H1 (cell line): ENCODE measurements at places on chromosomes 7 and 10. TPM values are rescaled to one million over a fixed set of nuclear protein-coding genes. Genes with fewer than 3 reads are reported as not detected.

The WDR86 gene
- 12.7 and 22.1 TPM in 2 replicates for polyA plus RNA-seq

The CRHR2 gene
- polyA plus RNA-seq: 0.99 and 1.3 TPM in 2 replicates

DNA sequence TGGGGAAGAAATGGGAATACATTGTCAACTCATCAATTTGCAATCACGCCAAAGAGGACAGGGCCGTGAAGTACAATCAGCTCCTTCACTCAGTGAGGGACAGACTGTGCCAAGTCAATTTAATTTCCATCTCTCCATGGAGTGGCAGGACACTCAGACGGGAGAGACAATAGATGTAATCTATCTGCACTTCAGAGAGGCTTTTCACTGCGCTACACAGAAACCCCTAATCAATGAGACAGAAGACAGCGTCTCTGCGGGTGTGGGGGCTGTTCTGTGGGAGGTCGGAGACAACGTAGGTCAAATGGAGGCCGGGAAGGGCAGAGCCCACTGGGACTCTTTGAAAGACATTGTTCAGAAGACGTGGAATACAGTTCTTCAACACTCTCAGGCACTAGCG lies 541.0 kb upstream of the ADARB2 start:
- no peak overlapping the region for H3K4me3 ChIP-seq
- H3K36me3 ChIP-seq: no peaks in the 10 kb centered on the region
- H3K27me3 ChIP-seq: no peaks in the 10 kb centered on the region; the same call in 1 of the 2 replicates
- H3K27ac ChIP-seq: no peak overlapping the region
- H3K4me1 ChIP-seq: no peaks in the 10 kb centered on the region
- DNase-seq: no peak

DNA sequence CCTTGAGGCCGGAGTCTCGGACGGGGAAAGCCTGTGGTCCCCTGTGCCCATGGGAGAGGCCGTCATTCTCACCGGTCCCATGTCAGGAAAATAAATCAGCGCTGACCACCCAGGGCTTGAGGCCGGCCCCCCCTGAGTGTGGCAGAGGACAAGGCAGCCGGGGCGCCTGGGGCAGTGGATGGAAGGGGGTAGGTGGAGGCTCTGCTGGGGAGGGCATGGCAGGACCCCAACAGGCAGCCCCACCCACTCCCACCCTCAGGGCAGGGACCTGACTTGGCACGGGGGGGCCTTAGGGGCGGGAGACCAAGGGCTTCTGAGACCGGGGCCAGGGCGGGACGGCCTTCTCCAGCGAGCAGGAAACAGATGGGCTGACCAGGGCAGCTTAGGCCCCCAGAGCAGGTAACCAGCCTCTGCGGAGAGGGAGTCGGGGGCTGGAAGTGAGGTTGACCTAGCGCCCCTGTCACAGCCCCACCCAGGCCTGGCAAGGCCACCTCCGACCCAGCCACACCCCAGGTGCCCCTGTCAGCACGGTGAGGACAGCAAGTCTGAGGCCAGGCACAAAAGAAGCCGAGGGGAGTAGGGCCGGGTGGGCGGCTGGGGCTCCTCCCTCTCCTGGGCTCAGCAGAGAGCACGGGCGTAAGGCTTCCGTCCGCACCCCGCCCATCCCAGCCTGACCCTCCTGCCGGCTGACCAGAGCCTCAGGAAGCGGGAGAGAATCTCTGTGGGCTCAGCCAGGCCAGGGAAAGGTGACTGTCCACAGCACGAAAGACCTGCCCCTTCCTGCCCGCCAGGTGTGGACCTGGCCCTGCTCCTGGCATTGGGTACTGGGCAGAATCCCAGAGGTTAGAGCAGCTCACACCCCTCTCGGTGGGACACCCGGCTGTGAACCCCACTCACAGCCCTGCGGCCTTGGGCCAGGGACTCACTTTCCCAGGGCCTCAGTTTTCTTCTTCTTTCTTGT lies 87.4 kb downstream of the FOXL3 start:
- no peak overlapping the region for H3K27ac ChIP-seq
- no peak overlapping the region for H3K4me3 ChIP-seq
- peaks cover 33% of the 10 kb centered on the region for H3K4me1 ChIP-seq
- peaks cover 8% of the 10 kb centered on the region; the same call in 1 of the 2 replicates for H3K27me3 ChIP-seq

The CAV2 gene
- polyA plus RNA-seq: 1.8 and 2.8 TPM in 2 replicates

The ANK3 gene
- 12.8 and 18.1 TPM in 2 replicates for polyA plus RNA-seq

The CH25H gene
- 1.3 and 1.6 TPM in 2 replicates for polyA plus RNA-seq

The STEAP1B gene
- 3.8 and 5.4 TPM in 2 replicates for polyA plus RNA-seq

The ACSM6 gene
- 0.30 and 0.33 TPM in 2 replicates for polyA plus RNA-seq

- no peak overlapping the region for H3K27ac ChIP-seq
- no peaks in the 10 kb centered on the region for H3K27me3 ChIP-seq
- no peaks in the 10 kb centered on the region for H3K36me3 ChIP-seq
- DNase-seq: no peak
- no peak overlapping the region for H3K4me3 ChIP-seq
- H3K4me1 ChIP-seq: peaks cover 2% of the 10 kb centered on the region
Observed at GRCh38 chr10:43043773-43044447, 33.0 kb upstream of the RET start.
